ENCODE measurements at places on chromosomes 3 and 15.

- no peak for DNase-seq
These were observed 509.3 kb downstream of the ROBO1 start for GRCh38 chr3:79258479-79258878.

- peak; percentile 1 for DNase-seq
These were observed 6.8 kb upstream of the MFSD1 start for GRCh38 chr3:158794936-158795518.

- no peak for DNase-seq
These were observed 15.3 kb downstream of the ANKRD28 start for GRCh38 chr3:15782429-15782828.

GRCh38 chr3:180199417-180199995, 162.8 kb upstream of the PEX5L start:
- DNase-seq = peak; percentile 31

GRCh38 chr3:197305854-197306253, 7.4 kb upstream of the DLG1 start:
- no peak for DNase-seq

- no peak for DNase-seq
These were observed 232.5 kb downstream of the CDIN1 start for GRCh38 chr15:36811903-36812302.

DNA sequence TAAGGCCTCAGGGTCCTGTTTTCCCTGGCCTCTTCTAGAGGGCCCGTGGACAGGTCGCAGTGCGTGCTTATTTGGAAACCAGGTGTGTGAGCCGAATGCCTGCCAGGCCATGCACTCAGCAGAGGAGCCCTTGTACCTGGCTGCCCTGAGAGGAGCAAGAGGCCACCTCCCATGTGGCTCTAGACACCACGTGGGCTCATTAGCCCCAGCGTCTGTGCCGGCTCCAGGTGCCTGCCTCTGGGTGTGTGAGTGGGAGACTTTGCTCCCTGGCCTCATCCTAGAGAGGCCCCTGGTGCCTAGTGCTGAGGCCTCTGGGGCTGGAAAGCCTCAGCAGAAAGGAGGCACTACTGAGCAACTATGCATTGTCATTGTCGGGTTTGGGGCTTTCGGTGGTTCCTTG, 50.4 kb downstream of the KLF13 start:
- no peak for DNase-seq

DNA sequence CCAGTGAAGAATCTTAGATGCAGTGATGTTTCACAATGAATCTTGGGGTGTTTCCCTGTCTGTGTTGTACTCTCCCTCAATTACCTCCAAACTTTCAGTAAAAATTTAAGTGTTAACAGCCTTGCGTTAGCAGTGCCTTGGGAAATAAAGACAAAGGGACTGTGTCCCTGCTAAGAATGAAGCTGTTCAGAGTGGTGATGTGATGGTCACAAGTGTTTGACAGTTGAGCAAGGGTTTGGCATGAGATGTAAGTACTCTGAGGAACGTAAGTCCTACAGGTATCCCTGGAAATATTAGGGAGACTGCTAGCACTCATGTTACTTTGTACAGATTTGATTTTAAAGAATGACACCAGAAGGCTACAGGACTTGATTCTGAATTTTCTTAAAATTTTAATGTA, 304.3 kb upstream of the DPH6 start:
- DNase-seq = no peak

DNA sequence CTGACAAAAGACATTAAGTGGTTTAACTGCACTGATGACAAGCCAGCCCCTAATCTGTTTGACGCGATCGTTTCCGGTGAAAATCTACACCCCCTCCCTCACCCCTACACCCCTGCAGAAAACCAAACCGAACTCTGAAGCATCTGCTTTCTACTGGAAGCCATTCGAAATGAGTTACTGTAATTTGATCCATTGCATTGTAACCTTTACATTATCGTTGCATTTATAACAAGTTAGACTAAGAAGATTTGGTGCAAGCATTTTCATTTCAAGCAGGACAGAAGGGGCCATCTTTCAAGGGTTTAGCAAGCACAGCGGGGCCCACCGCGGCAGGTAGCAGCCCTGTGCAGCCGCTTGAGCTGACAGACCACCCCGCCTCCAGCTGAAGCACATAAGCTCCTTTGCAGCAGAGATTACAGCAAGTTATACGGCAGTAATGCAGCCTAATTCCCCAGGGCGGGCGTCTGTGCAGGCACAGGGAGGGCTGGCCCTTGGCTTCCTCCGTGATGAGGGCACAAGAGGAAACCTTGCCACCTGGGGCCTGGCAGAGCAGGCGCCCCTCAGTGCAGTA, 79.3 kb downstream of the CHSY1 start:
- no peak for DNase-seq

DNA sequence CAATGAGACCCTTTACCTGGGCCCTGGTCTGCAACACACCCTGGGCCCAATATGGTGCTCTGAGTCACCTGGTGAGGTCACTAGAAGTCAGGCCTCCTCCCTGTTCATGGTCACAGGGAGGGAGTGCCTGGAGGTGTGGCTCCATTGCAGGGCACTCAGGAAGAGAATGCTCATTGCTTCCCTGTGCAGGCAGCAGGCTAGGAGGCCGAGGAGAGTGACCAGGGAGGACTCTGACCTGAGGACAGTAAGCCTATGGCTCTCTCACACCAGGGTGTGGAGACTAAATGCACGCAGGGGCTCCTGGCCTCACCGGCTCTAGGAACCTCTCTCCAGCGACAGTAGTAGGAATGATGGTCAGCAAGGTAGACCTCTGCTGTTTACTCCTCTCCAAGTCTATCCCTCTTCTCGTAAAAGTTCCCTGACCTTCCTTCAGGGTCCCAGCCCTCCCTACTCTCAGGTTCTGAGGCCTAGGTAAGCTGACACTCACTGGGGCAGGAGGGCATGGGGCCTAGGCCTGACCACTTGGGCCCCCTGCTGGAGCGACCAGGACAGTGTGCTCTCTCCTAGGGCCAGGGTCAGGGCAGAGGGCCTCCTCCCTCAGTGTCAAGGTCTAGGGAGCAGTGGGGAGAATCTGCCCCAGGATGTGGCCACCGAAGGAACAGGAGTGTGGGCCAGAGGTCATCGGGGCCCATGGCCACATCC, 9.6 kb upstream of the SLCO2A1 start:
- DNase-seq = no peak

DNA sequence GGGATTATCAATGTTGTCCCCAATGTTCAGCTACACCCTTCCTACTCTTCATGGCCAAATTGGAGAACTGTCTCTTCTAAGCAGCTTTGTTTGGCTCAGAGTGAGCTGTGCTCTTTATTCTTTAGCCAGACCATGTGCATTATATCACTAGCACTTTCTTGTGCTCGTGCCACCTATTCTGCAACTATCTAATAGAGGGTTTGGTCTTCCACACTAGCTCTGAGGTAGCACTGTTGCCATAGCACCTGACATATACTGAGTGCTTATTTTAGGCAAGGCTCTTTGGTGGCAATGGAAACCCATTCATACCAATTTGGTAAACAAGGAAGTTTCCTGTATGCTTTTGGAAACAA, 394.3 kb upstream of the C2CD4B start:
- no peak for DNase-seq

DNA sequence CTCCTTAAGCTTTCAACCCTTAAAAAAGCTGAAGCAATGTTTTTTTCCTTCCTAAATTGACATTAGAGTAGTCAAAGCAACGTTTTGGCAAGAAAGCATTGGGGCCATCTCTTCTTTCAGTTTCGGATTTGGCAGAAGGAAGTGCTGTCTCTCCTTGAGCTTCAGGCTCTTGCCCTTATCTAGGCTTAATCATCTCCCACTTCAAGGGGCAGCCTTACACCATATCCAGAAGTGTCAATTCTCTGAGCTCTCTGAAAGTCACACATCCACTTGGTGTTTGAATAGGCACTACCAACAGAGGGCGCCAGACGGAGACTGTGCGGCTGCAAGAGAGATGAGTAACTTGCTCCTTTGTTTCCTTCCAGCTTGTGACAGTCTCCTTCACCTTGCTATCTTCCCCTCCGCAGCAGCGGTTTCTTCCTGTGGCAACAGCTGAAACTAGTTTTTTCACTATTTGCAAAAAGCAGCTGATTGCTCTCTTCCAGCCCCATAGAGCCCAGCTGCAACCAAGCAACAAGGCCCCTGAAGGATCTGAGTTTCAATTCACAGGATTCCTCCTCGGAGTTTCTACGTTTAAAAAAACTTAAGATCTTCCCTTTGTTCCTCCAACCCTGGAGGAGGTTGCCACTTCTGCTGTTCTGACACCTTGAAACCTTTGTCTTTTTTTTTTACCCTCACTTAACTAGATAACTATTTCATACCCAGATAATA, 147.0 kb upstream of the SLCO3A1 start:
- DNase-seq = peak; percentile 28
